IPS DF 19.7 (cell line): ENCODE measurements at places on chromosomes 12 and 14.
A peak's percentile ranks its signal among the peaks of the same experiment; 100 is the strongest.

- no peak for DNase-seq
Observed at GRCh38 chr14:37589715-37590427, 5.2 kb downstream of the FOXA1 start.

DNA sequence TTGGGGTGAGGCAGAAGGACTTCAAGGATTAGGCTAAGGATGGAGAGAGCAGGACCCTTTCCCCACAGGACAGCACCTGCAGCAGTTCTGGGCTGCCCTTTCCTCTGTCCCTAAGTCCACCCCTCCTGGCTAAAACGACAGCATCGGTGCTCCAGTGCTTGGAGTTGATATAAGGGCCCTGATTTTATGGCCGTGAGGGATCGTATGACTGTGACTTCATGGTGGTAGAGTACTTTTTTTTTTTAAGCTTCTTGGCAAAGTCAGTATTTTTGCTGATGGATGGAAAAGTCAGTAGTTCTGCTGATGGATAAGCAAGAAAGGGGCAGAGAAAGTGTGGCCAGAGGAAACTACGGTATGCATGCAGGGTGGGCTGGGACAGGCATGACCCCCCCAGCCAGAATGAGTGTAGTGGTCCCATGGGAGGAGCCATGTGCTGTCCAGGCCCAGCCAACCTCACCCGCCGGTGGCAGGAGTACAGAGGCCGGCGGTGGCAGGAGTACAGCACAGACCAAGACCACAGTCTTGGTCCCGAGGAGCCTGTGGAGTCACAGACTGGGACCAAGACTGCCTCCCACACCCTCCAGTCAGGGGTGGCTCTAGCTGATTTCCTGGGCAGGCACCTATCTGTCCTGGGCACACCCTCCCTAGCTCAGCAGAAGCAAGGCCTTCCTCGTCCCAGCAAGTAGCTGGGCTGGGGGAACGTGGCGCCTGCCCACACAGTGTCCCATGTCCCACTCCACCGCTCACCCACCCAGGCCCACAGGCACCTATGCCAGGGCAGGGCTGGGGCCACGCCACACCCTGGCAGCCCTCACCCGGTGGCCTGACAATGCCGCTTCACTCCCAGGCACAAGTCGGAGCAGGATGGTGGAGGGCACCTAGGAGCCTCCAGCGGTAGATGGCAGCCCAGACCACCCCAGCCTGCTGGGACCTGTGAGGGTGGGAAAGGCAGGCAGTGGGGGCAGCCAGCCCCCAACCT is 46.3 kb downstream of the CCDC88C start:
- DNase-seq = no peak

- no peak for DNase-seq
Observed at GRCh38 chr12:6965026-6965661, 5.3 kb downstream of the PHB2 start.

- DNase-seq = no peak
Observed at GRCh38 chr12:5546616-5547015, 114.7 kb downstream of the NTF3 start.

DNA sequence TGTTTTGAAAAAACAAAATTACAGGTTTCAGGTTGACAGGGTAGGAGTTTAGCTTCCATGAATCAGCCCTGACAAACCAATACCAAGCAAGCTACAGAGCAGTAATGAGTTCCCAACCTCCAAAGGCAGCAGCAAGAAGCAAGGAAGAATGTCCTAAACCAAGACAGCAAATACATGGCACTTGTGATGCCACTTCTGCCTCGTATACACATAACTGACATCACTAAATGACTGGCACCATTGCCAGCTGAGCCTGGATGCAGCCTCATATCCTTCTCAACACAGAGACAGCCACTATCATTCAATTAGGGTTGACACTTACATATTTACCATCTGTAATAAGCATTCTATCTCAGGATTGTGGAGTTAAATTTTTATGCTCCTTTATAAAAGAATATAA is 35.0 kb upstream of the MDM1 start:
- no peak for DNase-seq

DNA sequence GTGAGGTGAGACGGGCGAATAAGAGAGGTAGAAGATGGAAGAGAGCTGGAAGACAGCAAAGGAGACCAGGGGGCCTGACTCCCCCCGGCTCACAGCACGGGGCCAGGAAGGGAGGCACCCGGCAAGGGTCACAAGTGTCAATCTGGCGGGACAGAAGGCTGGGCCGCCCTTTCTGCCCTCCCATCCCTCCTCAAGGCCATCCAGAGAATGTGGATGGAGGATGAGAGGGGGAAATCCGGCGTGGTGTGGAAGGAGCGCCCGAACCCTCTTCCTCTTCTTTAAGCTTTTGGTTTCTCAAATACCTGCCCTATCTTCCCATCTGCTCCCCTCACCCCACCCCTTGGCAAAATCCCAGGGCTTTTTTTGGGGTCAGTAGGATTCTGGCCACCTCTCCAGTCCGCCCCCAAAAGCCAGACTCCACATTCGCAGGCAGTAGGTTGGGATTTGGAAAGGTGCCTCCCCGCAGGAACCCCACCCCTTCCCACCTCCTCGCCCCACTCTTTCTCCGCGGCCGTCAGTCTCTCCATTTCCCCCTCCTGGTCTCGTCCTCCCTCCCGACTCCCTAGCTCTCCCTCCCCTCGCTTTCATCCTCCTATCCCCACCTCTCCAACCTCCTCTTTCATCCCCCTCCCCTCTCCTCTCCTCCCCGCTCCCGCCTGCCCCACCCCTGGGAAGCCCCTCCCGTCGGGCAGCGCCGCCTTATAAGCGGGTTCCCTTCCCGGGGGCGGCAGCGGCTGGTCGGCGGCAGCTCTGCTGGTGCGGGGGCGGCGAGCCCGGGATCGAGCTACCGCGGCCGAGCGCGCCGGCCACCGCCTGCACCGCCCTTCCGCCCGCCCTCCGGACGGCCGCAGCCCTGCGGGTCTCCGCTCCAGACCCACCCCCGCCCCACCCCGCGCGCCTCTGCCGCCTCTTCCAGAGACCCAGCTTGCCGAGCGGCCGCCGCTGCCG is at the start of gene PTMS:
Gene PTMS (plus strand): TSS at position 730 of the 948 bp plus-strand sequence. CDS start 343 bp downstream, outside the sequence.
- DNase-seq = no peak

DNA sequence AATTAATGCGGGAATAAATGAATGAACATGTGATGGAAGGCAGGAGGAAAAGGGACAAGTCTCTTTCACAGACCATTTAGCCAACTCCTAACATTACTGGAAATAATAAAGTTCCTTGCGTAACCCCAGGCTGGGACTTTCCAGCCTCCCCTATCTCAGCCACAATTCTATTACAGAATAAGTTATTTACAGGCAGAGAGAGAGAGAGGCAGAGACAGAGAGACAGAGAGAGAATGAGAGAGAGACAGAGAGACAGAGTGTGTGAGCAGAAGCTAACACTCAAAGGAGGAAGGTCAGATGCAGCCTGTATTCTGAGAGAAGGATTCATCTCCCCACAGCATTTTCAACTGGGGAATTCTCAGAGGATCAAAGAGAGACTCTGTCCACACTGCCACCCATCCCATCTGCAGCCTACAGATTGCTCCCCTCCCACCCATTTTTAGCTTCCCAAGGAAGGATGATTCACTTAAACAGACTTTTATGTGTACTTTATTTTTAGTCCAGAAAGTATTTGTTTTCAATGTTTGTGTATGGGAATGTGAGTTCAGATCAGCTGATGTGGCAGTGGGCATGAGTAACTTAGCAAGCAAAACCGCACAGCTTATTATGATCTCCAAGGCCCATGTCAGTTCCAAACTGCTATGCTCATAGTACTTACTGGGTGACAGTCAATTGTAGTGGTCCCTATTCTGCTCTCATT is 165.7 kb downstream of the CAND1 start:
- no peak for DNase-seq

- peak; percentile 50 for DNase-seq
Observed at GRCh38 chr14:68195126-68195525, 375.5 kb downstream of the RAD51B start.

- DNase-seq = no peak
Observed at GRCh38 chr14:93975791-93976476, 436 bp downstream of the ASB2 start.

GRCh38 chr12:88623777-88624548 is 43.7 kb upstream of the KITLG start:
- DNase-seq = no peak

GRCh38 chr12:98757455-98757854 is 112.4 kb downstream of the APAF1 start:
- DNase-seq = no peak

DNA sequence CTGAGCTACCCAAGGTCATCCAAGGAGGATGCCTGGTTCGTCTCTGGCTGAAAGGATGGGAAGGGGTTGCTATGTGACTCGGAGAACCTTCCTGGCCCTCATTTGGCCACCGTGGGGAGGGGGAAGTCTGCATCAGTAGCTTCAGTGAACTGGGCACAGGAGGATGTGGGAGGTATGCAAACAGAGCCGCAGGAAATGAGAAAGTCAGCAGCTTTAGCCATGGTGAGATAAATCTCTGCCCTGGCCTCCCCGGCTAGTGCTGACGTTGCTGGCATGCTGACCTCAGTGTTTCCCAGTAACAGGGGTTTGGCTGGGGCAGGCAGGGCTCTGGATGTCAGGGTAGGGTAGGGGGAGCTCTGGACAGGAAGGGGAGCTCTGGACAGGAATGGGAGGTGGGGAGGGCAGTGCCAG is 2.3 kb upstream of the CEBPE start:
- no peak for DNase-seq

DNA sequence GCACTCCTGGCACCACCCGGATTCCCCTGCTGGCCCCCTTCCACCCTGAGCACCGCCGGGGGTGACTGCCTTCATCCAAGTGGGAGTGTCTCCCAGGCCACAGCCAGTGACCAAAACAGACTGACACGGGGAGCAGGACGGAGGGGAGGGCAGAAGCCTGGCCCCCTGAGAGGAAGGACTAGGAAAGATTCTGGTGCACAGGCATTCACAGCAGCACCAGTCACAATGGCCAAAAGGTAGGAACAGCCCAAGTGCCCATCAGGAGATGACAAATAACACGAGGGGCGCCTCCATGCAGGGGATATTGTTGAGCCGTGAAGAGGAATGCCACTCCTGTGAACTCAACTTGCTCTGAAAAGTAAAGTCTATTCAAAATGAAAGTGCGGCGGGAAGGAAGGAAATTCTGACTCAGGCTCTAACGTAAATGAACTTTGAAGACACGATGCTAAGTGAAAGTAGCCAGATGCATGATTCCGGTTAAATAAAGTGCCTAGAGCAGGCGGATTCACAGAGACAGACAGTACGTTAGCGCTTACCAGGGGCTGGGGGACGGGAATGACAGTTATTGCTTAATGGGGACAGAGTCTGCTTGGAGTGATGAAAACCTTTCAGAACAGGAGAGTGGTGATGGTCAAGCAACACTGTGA is 146.1 kb upstream of the NCOR2 start:
- DNase-seq = no peak

DNA sequence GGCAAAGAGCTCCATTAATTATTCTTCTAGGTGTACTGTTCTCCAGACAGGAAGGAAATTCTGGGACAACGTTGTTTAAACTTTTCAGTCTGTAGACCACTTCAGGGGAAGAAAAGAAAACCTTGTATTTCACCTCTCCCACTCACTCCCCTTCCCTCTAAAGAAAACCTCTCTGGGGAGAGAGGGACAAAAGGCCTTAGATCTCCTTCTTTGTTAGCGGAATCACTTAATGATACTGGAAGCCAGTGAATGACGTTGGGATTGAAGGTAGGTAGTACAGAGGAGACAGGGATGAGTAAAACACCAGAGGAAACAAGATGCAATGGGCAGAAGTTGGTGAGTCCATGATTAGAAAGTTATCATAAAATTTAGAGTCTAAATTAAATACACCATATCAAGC is 38.7 kb upstream of the SGPP1 start:
- no peak for DNase-seq

DNA sequence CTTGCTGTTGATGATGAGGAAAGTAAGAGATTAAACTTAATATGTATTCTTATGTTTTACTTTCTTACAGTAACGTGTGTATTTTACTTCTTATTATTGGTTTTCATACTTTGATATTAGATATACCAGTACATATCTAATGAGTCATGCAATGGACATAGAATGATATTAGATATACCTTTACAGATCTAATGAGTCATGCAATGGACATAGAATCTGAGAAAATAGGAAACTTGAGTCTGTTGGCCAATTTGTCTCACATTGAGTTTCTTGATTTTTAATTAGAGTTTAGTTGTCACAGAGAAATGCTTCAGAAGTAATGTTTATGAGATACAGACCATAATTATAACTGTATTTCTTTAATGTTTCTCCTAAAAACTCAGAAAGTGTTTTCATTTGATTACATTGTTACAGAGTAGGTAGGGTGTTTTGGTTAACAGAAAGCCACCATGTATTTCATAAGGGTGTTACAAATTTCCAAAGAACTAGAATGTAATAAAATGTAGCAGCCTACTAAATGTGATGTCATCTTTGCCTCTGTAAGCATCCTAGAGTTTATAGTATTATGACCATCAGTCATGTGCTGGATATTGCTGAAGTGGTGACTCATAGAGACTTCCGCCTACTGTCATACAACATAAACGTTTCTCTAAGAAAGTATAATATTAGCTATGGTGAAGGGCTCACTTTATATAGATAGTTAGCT is 3.0 kb downstream of the GAS2L3 start:
- no peak for DNase-seq

DNA sequence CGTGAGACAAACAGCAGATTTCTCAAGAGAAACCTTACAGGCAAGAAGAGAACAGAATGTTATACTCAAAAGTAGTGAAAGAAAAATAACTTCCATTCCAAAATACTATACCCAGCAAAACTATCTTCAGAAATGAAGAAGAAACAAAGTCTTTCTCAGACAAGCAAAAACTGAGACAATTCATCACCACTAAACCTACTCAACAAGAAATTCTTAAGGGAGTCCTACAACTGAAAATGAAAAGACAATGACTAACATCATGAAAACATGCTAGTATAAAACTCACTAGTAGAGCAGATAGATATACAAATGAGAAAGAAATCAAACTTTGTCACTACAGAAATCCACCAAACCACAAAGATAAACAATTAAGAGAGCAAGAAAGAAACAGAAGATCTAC is 106.5 kb downstream of the CEP83 start:
- no peak for DNase-seq

DNA sequence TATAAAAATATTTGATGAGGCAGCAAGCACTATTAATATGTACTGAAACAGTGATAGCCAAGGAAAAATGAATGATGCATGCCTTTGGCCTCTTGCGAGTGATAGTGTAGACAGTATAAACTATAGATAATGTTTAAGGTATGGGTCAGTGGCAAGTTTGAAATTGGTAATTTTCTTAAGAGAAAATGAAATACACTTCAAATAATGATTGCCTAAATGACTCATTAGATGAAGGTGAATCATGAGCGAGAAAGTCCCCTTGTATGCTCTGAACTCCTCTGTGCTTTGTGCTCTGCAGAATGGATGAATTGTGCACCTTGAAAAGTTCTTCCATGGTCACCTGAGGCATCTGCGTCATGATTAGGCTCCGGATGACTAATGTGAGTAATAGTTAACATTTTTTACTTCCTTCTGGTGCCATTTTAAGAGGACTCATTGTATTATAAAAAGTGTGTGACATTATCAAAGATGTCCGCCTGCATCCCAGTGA is 84.9 kb upstream of the RTL1 start:
- DNase-seq = no peak
